ENCODE measurements at places on chromosomes 3 and 15.

GRCh38 chr3:183898028-183898431 is 13.3 kb upstream of the PARL start:
- DNase-seq: no peak

- no peak for DNase-seq
Observed at GRCh38 chr15:75232826-75233503, 25.2 kb upstream of the GOLGA6C start.

GRCh38 chr3:52242039-52242438 is 3.1 kb upstream of the TWF2 start:
- no peak for DNase-seq

DNA sequence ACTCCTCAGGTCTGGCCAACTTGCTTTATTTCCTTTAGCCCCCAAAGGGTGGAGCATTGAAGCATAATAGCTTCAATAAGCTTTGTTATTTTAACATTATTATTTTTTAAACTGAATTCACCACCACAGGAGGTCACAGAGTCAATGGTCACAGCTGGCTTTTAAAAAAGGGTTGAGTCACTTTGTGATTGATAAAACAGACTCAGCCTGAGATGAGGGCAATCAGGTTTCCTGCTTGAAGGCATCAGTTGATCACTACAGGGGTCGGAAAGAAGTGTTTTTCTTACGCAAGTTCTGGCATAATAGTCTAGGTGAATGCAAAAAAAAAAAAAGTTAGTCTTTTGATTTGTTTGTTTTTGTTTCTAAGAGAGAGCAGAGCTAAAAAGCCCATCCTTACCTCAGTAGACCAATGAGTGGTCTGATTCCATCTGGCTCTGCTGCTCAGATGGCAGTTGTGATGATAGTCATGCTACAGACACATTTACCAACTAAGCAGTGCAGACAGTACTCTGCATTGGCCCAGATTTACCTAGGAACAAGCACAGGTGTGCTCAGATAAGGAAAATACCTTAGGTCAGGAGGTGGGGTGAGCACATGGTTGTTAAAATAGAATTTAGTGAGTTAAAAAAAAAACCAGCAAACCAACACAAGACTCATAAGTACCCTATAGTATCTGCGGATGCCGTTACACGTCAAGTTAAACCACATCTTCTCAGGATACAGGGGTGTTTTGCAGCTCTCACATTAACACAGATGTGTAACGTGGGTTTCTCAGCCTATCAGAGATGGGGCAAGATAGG is 22.6 kb downstream of the ZNF80 start:
- no peak for DNase-seq

DNA sequence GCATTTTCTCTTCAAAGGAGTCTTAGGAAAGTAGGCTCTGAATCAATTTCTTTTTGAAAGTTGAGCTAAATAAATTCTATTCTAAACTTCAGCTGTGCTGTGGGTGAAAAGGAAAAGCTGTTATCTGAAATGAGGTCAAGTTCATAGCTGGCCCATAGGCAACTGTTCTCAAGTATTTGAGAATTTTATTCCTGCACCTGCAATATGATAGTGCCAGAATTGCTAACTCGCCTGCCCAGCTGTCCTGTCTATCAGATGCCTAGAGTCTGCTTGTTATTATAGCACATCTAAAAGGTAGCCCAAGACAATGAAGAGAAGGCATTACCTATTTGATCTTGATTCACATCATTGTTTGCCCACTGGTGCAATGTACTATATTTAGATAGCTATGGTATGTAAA is 798.7 kb downstream of the DIPK2A start:
- no peak for DNase-seq

DNA sequence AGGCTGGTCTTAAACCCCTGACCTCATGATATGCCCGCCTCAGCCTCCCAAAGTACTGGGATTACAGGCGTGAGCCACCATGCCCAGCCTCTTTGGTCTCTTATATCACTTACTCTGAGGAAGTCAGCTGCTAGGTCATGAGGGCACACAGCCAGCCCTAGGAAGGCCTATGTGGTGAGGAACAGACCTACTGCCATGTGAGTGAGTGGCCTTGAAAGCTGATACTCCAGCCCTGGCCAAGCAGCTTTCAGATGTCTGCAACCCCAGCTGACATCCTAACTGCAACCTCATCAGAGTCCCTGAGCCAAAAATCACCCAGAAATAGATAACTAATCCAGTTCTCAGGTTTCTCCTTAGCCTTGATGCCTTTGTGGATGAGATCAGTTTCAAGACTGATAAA is 224.3 kb downstream of the EDEM1 start:
- DNase-seq: no peak

All from stimulated activated CD8-positive, alpha-beta memory T cell treated with anti-CD3 and anti-CD28 coated beads, Interleukin-7, amount 100 ng/mL, for 1 hour (primary cell).